ENCODE measurements at places on chromosomes 5 and 9. TPM values are rescaled to one million over a fixed set of nuclear protein-coding genes. Genes with fewer than 3 reads are reported as not detected.

DNA sequence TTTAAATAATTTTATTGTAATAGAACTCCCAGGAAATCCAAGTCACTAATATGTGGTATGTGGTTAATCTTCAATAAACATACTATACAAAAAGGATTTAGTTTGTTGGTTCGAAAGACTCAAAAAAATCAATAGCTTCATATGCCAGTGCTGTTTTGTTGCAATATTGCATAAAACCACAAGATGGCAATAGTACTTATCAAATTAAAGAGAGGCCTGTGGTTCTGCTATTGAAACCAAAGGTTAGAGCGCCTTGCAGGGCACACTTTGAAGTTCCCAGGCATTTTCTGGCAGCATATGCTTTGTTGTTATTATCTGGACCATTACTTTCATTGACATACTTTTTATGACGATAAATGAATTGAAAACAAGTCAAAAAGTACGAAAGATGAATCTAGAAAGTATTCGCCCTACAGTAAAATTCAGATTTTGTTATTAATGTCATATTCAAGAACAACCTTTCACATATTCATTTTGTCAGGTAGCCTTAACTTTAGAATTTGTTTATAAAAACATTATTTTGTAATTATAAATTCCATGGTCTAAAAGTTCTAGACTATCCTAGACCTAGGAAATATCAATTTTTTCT, 316.3 kb downstream of the MCTP1 start:
- no peak for ATAC-seq

Gene GFRA3
- 0.40 TPM for total RNA-seq

- no peak for ATAC-seq
Observed at GRCh38 chr5:77774981-77775789, 954 bp downstream of the TBCA start.

DNA sequence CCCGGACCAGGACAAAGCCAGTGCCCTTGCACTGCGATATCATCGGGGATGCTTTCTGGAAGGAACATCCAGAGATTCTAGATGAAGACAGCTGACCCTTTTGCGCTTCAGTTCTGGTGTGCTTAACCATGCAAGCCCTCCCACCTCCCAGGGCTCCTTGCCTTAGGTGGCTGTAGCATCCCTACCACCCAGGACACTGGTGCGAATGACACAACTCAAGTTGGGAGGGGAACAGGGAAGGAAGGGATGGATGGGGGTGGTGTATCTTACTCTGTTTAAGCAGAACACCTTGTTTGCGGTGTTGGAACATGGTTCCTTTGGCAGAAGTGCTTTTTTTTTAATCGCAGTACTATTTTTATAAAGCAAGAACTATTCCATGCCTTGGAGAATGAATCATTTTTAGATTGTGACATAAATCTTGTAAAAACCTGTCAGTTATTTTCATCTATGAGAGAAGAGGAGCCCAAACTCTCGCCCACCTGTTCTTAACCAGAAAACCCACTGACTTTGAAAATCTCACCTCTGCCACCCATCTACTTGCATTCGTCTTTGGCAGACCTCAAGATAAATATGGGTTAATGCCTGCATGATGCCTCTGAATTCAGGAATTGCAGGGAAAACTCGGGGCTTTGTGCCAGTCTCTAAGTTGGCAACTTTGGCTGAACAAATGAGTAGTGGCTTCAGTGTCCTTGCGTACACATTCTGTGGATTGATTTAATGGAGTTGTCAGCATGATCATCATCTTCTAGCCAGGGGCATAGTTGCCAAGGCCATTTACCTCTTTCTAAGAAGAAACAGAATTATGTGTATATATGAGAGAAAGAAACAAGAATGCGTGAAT, 3.9 kb upstream of the LSM11 start:
- ATAC-seq: no peak

GRCh38 chr5:6788439-6788838, 75.2 kb downstream of the TENT4A start:
- no peak for ATAC-seq

Gene FST
- 6.2 TPM for total RNA-seq

Gene PKN3
- total RNA-seq: 3.2 TPM

Gene PDE6A
- not detected for total RNA-seq

Gene LECT2
- total RNA-seq: not detected

DNA sequence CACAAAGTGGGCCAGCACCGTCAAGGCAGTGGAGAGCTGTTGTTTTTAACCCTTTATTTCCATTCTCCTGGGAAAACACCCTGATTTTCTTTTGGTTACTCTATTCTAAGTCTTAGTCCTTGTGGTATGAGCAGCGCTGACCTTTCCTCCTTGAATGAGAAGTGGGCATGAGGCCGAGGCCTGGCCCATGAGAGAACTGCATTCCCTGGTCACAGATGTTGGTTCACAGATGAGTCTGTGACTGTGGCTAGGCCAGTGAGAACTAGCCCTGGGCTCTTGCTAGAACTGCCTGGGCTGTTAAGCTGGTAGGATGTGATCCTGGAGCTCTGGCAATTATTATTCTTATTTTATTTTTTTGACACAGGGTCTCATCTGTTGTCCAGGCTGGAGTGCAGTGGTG, 71.7 kb upstream of the KLF9 start:
- no peak for ATAC-seq

GRCh38 chr5:98586581-98586980, 186.9 kb upstream of the RGMB start:
- ATAC-seq: no peak

GRCh38 chr5:171226096-171226754, 82.8 kb upstream of the TLX3 start:
- no peak for ATAC-seq

Gene EGR1
- 13.4 TPM for total RNA-seq

- no peak for ATAC-seq
Observed at GRCh38 chr5:176883700-176884570, 15.2 kb downstream of the HK3 start.

Gene FOXD4L6
- not detected for total RNA-seq

Gene PITX1
- 17.0 TPM for total RNA-seq

- ATAC-seq: no peak
Observed at GRCh38 chr5:53645078-53645477, 84.6 kb downstream of the NDUFS4 start.

GRCh38 chr9:109297899-109298298, 23.0 kb downstream of the EPB41L4B start:
- ATAC-seq: no peak

Gene ODF2
- 26.7 TPM for total RNA-seq

GRCh38 chr9:109020581-109021511, 7.5 kb upstream of the CTNNAL1 start:
- ATAC-seq: no peak

- no peak for ATAC-seq
Observed at GRCh38 chr9:130685104-130685503, 8.5 kb upstream of the EXOSC2 start.

Gene SLC6A19
- not detected for total RNA-seq

DNA sequence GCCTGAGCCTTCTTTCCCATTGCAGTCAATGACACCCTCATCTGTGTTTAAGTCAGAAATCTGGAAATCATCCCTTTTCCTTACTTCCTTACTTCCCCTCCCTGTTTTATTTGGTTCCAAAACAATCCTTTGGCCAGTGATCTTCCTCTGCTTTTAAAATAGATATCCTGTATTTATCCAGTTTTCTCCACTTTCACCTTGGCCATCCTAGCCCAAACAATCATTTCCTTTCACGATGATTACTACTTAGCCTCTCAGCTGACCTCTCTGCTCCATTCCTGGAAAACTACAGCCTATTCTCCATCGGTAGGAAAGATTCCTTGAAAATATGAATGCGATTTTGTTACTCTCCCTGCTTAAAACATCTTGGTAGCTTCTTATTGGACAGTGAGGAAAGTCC, 565.4 kb downstream of the TLR4 start:
- ATAC-seq: no peak

Gene SHOC1
- total RNA-seq: not detected

DNA sequence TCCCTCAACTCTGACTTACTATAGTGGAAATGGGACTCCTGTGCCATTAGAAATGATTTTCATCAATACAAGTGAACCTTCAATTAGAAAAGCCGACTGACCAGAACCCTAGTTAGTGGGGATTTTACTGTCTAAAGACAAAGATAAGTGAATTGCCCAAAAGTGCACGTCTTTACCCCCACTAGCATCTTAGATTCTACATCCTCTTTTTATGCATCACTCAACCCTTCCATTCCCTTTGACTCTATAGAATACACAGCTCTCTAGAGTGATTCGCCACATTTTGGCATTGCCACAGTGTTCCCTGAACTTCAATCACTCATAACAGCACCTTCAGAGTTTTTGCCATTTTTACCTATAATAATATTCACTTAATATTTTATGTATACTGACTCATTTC, 226.6 kb downstream of the EBF1 start:
- no peak for ATAC-seq

- no peak for ATAC-seq
Observed at GRCh38 chr9:89418882-89419640, 78.9 kb downstream of the SEMA4D start.

- ATAC-seq: no peak
Observed at GRCh38 chr5:82636591-82636990, 358.4 kb upstream of the RPS23 start.

- no peak for ATAC-seq
Observed at GRCh38 chr5:122815218-122815767, 30.1 kb upstream of the SNX24 start.

Gene ZNF483
- total RNA-seq: 10.8 TPM

- ATAC-seq: no peak
Observed at GRCh38 chr9:25557645-25558300, 120.5 kb downstream of the TUSC1 start.

- ATAC-seq: no peak
Observed at GRCh38 chr9:136996361-136997292, at the start of gene CLIC3. Gene CLIC3, minus strand, starts transcription at chr9:136996568. Its CDS starts 25 bp downstream, at chr9:136996543.

Gene NOXA1
- total RNA-seq: 4.2 TPM

- no peak for ATAC-seq
Observed at GRCh38 chr9:38129366-38129765, 60.3 kb upstream of the SHB start.

DNA sequence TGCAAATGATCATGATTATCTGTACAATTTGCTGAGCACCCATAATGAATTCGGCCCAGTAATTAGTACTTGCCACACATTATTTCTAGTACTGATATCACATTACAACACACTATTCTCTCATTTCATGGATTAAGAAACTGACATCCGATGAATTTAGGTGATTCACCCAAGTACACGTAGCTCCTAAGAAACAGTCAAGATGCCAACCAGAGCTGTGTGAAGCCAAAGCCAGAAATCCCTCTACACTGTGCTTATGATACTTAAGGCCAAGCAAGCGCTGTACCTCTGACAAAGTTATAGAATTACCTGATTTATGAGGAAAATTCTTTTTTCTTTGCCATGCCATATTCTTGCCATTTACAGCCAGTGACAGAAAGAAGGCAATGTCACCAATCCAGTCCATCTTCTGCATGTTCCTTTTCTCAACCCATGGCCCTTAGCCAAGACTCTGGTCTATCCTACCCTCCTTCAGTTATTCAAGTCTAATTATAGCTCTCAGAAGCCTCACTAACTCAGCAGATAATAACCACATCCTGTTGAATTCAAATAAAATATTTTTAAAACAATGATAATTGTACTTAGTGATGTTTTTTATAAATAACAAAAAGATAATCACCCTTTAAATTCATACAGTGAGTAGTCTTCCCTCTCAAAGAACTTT, 74.3 kb upstream of the PTGER4 start:
- ATAC-seq: no peak

DNA sequence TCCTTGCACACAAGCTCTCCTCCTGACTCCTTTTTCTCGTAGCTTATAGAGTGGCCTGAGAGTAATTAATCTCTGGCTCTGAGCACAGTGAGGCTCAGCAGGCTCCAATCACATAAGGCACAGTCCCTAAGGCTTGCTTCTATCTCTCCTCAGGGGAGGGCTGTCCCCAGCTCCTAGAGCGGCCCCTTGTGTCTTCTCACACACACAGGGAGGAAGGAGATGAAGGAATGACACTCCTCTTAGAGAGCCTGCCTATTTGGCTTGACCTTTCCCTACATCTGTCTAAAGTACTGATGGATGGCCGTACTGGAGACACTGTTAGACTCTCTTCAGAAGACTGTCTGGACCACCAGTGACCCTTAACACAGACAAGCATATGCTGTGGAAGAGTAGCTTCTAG, 12.9 kb downstream of the TAS2R1 start:
- ATAC-seq: no peak

DNA sequence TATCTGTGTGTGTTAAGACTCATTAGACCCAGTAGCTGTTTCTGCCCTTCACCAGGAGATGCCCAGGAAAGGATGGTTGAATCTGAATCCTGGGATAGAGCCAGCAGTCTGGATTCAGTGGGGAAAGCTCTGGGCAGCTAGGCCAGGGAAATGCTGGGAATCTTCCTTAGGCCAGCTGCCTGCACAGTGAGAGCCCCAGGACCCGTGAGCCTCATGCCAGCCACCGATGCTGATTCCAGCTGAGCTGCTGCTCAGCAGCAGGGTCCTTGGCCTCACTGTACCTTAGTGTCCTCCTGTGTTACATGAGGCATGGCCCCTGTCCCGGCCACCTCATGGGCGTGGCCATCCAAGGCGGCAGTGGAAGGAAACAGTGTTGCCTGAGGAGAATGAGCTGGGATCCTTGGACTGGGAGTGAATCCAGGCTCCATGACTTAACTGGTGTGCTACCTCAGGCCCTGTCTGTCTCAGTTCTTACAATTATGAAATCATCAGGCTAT, 87.1 kb downstream of the AMBP start:
- no peak for ATAC-seq

DNA sequence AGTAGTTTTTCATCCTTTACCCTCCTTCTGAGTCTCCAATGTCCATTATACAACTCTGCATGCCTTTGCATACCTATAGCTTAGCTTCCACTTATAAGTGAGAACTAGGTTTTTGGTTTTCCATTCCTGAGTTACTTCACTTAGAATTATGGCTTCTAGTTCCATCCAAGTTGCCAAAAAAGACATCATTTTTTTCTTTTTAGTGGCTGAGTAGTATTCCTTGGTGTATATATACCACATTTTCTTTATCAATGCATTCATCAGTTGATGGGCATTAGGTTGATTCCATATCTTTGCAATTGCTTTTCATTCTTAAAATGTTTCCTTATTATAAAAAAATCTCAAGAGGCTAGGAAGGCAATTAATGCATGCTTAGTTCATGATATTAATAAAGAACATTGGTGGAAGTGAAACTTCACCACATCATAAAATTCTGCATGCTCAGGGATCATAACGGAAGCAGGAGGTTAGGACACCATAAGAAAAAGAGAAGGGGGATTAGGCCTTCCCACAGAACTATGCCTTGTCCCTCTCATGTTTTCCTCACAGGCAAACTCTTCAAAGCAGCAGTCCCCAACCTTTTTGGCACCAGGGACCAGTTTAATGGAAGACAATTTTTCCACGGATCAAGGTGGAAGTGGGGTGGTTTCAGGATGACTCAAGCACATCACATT, 105.2 kb downstream of the FRMD3 start:
- peak; percentile 32 for ATAC-seq
